Glutamatergic neuron (in vitro differentiated cells): ENCODE measurements at places on chromosomes 12 and 14.
A peak's percentile ranks its signal among the peaks of the same experiment; 100 is the strongest.

- DNase-seq, result no peak
These were observed 7.6 kb downstream of the VPS37B start for GRCh38 chr12:122888232-122888752.

GRCh38 chr12:119178544-119179334, at the start of gene HSPB8:
Gene HSPB8, plus strand, starts transcription at chr12:119178931. Its CDS starts 382 bp downstream, at chr12:119179313.
- peak; percentile 71 for DNase-seq

- no peak for DNase-seq
These were observed 268.1 kb upstream of the RTL1 start for GRCh38 chr14:101171650-101172049.

DNA sequence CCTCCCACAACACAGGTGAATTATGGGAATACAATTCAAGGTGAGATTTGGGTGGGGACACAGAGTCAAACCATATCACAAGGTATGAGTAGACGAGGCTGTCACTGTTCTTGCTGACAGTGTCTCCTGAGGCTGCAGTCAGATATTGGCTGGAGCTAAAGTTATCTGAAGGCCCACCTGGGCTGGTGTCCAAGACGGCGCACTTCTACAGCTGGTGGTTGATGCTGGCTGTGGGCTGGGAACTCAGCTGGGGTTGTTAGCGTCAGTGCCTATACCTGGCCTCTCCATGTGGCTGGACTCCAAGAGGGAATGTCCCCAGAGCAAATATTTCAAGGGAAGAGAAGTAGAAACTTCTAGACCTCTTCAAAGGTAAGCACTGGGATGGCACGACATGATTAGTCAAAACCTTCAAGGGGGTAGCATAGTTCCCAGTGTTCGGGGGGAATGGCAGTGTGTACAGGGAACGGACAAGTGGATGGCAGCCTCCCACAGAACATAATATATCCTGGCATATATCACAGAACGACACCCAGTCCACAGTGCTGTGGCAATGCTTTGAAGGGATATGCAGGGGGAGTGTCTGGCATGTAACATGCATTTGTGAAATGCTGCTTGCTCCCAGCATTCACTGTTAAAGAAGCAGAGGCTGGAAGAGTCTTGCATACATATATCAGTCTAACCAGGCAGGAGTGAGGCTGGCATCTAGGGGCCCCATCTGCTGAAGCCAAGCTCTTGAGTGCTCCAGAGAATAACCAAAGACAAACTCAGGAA, 126.7 kb upstream of the RFLNA start:
- DNase-seq, result no peak

GRCh38 chr14:21884995-21885394, 211.4 kb upstream of the OR4E1 start:
- no peak for DNase-seq

- no peak for DNase-seq
These were observed 136.5 kb upstream of the VRK1 start for GRCh38 chr14:96660667-96661066.

- no peak for DNase-seq
These were observed 47.7 kb downstream of the LEMD3 start for GRCh38 chr12:65217086-65217485.

DNA sequence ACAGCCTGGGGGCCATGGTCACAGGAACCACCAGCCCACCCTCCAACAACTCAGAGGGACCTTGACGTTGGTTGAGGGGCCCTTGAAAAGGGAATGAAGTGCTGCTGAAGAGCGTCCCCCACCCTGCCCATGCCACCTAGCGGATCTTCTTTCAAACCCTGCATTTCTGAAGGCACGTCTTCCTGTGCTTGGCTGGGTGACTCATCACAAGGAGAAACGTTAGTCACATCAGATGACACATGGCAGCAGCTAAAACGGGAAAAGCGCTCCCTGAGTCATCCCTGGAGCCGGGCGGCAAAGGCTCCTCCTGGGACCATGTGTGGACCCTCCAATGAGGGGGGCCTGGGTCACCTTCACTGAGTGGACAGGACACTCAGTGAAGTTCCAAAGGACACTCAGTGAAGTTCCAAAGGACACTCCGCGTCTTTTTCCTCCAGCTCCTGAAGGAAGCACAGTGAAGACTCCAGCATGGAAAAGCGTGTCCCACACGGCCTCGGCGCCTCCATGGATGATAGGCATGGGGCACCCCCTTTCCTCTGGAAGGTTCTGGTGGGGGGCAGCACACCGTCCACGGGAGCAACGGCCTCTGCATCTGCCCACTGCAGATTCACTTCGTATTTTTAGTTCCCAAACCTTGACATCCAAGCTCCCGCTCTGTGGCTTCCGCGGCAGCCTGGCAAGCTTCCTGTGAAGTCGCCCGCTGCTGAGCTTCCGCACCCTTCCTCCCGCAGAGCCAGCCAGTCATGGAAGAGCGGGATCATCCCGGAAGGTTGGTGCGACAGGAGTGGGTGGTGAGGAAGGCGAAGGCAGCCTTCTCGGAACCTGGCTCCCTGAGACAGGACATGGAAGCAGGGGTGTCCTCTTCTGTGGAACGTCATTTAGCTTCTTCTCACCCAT, 383.4 kb downstream of the VRK1 start:
- no peak for DNase-seq

- DNase-seq, result no peak
These were observed 568.3 kb downstream of the TMEM121 start for GRCh38 chr14:106094654-106095189.

DNA sequence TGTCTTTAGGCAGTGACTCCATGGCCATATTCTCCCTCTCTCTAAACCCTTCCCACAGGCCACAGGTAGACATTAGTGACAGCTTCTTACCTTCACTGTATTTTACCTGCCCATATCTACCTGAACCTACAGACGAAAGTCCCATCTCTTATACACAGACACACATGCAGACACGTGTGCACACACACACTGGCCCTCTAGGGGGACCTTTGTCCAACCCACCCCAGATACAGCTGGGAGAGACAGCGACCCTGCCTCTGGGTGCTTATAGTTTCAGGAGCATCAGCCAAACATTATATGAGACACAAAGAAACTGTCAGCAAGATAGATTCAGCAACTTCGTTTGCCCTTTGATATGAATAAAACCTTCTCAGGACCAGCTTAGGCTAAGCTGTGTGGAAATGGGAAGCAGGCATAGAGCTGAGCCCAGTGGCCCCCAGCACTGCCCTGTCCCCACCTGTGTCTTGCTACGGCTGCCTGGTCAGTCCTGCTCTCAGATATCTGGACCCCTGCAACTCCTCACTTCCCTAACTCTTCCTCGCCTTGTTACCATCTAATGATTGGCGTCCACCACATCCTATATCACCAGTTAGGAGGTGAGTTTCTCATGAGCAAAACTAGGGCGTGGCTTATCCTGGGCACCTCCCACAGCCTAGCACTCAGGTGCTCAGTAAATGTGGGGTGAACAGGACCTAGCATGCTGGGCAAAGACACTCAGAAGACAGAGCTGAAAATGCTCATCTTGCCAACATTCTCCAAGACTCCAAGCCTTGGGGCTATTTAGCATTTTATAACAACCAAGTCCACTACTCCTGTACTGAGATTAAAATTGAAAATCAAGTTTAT, 12.0 kb upstream of the CD9 start:
- DNase-seq, result no peak

DNA sequence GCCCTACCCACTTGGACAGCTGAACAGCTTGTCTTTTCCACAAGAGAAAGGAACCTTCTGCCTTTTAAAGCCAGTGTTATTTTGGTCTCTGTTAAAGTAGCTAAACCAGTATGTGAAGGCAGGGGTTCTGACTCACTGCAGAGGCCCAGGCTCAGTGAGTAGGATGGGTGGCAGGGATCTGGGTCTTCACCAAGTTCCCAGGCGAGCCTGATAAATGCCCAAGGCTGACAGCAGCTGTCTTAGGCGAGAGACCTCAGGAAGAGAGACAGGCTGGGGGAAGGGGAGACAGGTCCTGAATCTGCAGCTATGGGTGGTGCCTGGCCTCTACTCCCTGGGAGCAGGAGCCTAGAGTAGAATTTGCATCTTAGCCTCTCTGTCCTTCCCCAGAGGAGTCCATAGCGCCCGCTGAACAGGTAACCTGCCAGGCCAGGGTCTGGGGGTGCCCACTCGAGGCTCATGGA, 18.1 kb upstream of the KIF26A start:
- DNase-seq, result no peak

- DNase-seq, result no peak
These were observed 148.1 kb downstream of the SYT1 start for GRCh38 chr12:79012636-79013035.

GRCh38 chr12:15520083-15520482, 197.8 kb downstream of the PTPRO start:
- no peak for DNase-seq

- DNase-seq, result no peak
These were observed 190.7 kb upstream of the PPFIA2 start for GRCh38 chr12:81949841-81950308.

DNA sequence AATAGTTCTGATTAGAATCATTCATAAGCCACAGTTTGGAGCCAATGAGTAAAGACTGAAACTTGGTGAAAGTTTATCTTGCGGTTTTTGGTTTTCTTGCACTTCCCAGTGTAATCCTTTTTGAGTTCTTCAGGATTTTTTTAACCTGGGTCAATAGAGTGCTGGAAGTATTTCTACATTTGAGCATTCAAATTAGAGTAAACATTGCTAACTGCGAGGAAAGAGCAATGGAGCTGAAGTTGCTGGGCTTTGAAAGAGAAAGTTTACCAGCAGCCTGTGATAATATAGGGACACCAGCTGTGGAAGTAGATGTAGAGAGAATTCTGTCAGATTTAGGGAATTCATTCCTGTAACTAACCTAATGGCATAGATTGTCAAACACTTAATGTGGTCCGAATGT, 30.3 kb downstream of the ANO6 start:
- DNase-seq, result no peak

GRCh38 chr12:49794811-49795653, 33.2 kb downstream of the NCKAP5L start:
- DNase-seq, result no peak

DNA sequence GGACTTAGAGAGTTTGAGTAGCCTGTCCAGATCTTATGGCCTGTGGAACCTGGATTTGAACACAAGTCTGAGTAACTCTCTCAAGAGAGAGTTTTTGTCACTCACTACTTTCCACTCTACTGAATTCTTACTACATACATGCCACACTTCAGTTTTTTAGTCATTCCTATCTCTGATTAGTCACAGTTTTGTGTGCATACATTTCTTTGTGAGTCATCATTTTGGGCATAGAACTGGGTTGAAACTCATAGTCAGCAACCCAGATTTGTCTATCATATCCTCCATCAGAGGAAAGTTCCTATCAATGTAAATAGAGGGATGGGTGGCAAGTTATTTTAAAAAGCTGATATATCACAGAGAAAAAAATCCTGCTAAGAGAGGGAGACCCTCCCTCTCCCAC, 42.9 kb downstream of the FLRT2 start:
- DNase-seq, result no peak

DNA sequence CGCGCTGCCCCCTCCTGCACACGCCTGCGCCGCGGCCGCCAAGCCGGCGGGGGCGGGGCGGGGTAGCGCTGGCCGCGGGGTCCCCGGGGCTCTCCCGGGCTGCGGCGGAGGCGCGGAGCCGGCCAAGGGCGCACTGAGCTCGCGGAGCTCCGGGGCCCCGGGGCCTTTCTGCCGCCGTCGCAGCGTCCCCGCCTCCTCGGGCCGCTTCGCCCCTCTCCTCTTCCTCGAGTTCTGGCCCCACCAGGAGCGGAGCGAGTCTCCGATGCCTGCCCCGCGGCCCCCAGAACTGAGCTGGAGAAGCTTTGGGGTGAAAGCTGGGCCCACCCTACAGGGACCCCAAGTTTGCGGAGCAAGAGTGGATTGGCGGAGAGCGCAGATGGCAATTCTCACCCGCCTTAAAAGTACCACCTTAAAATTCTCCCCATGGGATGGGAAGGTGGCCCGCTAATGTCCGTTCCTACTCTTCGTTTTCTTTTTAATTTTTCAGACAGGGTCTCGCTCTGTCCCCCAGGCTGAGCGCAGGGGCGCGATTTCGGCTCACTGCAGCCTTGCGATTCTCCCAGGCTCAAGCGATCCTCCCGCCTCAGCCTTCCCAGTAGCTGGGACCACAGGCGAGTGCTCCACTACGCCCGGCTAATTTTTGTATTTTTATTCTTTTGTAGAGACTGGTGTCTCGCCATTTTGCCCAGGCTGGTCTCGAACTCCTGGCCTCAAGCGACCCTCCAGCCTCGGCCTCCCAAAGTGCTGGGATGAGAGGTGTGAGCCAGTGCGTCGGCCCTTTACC, 129.6 kb downstream of the NDUFA12 start:
- peak; percentile 53 for DNase-seq

DNA sequence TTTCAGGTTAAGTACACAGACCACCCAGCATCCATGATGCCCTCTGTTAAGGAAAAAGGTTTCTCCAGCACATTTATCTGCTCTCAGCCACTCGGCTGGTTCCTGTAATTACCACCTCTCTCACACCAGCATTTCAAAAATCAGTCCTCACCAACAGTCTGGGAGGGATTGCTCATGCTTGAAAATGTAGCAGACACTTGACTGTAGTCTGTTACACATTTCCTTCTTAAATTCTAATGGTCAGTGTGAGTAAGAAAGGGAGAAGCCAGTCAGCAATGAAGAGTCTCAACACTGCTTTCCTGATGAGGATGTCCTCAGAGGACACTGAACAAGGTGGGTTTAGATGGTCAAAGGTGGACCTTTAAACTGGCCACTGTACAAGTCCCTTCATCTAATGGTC, 6.0 kb downstream of the ZBTB39 start:
- DNase-seq, result no peak

DNA sequence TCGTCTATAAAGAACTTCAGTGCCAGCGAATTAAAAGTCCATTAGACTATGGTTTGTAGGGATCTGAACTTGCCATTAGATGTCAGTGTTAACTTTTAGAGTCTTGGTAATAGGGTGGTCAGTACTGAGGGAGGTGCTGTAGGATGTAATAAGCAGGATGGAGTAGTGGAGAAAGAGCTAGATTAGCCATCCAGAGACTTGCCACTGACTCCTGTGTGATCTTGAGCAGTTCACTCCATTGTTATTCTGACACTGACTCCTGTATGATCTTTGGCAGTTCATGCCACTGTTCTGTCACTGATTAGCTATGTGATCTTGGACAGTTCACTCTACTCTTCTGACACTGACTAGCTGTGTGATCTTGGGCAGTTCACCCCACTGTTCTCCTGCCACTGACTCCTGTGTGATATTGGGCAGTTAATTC, 133.6 kb downstream of the TTLL5 start:
- DNase-seq, result no peak

DNA sequence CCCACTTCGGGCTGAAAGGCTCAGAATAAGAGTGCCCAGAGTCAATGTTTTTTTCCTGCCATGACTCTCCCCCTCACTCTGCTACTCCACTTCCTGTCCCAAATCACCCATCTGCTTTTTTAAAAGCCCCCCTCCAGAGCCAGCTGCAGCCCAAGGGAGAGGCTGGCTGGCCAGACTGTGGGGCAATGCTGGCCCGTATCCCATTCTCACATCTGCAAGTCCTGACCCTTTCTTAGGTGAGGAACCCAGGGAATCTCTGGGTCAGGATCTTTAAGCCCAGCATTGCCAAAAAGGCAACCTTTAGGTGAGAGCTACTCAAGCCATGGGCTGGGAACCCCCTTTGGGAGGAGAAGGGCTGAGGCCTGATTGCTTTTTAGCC, 1.7 kb upstream of the ITGA5 start:
- no peak for DNase-seq

GRCh38 chr14:23023022-23023794, 11.5 kb downstream of the PSMB5 start:
- DNase-seq, result no peak
